Activated CD4-positive, alpha-beta T cell treated with anti-CD3 and anti-CD28 coated beads, Interleukin-2, Interleukin-6, amounts not matched to agents 100 ng/mL and 50 ng/mL, durations not matched to agents 16 hours and 8 hours (primary cell): ENCODE measurements at places on chromosomes 12 and 14.
A peak's percentile ranks its signal among the peaks of the same experiment; 100 is the strongest.

DNA sequence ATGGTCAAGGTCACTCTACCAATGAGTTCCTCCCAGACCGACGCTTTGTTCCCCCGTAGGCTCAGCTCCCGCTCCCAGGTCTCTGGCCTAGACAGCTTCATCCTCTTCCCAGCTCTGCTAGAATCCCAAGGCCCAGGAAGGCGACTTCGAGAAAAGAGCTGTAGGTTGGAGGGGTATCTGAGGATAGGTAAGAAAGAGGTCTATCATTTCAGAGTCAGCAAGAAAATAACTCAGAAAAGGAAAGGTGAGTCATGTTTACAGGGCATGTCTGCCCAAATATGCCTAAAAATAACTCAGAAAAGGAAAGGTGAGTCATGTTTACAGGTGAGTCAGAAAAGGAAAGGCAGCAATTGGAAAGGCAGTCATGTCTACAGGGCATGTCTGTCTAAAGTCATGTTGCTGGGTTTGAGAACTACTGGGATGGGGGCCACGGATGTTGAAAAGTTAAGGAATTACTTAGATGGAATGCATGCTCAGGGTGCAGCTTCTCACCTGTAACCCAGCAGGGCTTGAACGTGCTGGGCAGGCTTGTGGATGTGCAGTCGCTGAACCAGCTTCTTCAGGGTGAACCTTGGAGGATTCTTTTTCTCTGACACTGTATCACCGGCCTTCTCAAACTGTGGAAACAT is 12.2 kb downstream of the TEP1 start:
- peak; percentile 80 for DNase-seq

- DNase-seq, result no peak
Measured at GRCh38 chr14:33369972-33370371, 431.3 kb downstream of the NPAS3 start.

GRCh38 chr14:33455654-33456345 is 495.1 kb downstream of the EGLN3 start:
- DNase-seq, result no peak

DNA sequence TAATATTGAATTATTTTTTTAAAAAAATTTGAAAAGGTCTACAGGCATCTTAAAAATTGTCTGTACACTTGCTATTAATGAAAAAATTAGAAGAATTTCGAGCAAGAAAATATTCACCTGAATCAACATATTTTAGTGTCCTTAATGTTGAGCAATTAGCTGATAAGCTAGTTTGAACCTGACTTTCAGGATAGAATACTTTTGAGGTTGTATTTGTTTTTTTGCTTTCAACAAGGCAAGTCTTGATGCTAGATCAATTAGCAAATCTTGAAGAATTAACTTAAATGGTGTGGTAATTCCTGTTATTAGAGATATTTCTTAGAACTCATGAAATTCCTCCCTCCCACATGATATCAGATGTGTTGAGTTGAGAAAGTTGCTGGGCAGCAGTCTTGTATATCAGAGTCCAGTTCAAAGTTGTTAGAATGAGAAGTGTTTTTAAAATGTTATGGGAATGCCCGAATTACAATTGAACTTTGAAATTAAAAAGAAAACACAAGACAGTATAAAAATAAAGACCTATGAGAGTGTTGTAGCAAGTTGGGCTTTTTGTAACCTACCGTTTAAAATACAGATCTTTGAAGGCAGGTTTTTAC is 119.2 kb downstream of the TRMT5 start:
- DNase-seq, result no peak

GRCh38 chr14:104183796-104184195 is 45.4 kb downstream of the KIF26A start:
- no peak for DNase-seq

DNA sequence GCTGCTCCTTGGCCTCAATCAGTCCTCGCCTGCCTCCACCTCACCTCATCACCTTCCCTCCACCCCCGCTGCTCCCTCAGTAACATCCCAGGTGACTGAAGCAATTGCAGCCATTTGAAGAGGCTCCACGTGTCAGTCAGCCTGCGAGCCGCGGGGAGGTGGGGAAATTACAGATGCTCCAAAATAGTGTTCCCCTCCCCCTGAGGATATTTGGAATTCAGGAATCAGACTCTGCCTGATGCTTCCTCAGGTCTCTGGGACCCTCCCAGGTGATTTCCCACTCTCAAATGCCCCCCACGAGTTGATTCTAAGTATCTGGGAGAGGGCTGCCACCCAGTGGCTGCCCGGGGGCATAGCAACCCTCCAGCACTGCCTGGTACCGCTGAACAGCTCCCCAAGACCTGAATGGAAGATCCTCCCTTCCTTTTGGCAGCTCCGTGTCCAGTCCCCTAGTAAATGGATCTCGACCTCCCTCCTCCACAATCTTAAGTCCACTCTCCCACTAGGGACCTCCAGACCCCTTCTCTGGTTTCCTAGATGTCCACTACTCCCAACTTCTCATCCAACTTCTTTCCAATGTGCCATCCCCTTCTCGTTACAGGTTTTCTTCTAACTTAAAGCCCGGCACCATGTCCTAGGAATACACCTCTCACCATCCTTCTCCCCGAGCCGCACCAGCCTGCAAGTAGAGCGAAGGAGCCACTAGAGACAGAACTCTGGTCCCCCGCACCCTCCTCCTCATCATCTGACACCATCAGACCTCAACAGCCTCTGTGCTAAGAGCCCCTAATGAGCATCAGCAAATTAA is 1.4 kb upstream of the ASIC1 start:
- DNase-seq, result peak; percentile 73

DNA sequence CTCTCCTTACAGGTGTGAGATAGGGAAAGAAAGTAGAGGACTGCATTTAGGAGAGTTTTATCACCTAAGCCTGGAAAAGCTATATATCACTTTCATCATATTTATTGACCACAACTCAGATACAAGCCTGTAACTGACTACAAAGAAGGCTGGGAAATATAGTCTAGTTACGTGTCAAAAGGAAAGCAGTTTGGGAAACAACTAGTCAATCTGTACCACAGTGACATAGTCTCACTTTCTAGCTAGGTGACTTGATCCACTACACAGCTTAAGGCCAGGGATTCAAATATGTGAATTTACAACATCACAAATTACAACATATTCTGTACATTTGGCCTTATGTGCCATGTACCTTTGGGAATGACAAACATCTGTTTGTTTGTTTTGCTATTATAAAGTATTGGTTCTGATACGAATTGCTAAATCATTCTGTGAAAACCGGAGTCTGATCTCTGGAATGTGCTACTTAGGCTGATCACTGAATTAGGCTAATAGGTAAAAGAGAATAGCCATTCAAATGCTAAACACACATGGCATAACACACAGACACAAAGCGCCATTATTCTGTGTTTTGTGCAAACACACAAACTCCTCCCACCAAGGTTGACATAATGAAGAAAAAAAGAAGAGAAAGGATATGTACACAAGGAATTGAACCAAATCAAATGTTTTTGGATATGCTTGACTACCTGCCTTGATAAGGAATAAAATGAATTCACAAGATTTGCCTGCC is 279.8 kb downstream of the DUSP6 start:
- peak; percentile 47 for DNase-seq

- no peak for DNase-seq
Measured at GRCh38 chr12:53596920-53597363, 29.2 kb downstream of the ATF7 start.

DNA sequence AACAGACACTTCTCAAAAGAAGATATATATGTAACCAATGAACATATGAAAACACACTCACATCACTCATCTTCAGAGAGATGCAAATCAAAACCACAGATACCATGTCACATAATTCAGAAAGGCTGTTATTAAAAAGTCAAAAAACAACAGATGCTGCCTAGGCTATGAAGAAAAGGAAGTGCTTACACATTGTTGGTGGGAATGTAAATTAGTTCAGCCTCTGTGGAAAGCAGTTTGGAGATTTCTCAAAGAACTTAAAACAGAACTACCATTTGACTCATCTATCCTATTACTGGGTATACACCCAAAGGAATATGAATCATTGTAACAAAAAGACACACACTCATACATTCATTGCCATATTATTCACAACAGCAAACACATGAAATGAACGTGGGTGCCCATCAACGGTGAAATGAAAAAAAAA is 35.1 kb downstream of the EIF2S3B start:
- DNase-seq, result peak; percentile 69

DNA sequence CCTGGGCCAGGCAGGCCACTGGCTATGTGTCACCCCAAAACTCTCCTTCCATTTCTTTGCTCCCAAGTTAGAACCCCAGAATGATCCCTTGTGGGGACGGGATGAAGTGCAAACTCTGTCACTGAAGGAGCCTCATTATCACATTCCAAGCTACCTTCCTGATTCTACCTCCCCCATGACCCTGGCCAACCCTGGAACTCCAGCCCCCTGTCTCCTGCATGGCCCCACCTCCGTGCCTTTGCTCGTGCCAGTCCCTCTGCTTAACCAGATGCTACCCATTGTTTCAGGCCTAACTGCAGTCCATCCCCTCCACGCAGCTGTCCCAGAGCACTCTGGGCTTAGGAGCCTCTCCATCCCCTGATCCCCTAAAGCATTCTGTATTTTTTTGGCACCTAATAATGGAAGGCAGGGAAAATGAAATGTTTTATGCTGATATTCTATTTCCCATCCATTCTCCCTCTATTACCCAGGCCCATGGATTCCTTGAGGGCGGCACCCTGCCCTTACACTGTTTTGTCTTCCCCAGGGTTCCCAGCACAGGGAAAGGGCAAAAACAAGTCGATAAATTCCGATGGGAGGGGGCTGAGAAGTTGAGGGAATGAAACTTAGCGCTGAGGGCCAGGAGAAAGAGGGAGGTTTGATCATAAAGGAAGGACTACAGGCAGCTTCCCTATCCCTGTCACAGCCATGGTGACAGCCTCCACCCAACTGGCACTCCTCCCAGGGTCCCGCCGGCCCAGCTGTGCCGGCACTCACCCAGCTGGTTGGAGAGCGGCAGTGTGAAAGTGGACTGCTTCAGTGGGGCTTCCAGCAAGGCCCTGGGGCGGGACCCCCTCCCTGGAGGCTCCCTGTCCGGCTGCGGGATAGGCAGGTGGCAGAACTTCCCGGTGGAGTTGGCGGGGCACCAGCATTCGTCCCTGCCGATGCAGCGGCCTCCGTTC is 58.1 kb downstream of the ISCA2 start:
- DNase-seq, result no peak

GRCh38 chr14:97106609-97107008 is 309.4 kb downstream of the VRK1 start:
- DNase-seq, result no peak

- no peak for DNase-seq
Measured at GRCh38 chr12:123750159-123750656, 11.9 kb upstream of the DNAH10 start.

DNA sequence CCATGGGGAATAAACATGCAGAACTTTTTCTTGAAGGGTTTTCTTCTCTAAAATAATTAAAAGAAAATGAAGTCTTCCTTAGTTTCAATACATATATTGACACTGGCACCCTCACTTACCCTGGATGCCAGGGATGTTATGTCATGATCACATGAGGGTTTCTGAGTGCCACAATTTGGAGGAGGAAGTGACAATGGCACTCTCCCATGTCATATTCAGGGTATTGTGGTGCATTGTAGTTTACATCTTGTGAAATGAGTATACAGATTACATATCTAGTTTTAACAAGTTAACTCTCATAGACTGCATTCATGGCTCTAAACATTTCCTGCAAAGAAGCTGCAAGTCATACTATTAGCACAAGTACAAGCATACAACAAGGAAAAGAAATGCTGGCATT is 37.7 kb downstream of the CCDC177 start:
- peak; percentile 7 for DNase-seq

DNA sequence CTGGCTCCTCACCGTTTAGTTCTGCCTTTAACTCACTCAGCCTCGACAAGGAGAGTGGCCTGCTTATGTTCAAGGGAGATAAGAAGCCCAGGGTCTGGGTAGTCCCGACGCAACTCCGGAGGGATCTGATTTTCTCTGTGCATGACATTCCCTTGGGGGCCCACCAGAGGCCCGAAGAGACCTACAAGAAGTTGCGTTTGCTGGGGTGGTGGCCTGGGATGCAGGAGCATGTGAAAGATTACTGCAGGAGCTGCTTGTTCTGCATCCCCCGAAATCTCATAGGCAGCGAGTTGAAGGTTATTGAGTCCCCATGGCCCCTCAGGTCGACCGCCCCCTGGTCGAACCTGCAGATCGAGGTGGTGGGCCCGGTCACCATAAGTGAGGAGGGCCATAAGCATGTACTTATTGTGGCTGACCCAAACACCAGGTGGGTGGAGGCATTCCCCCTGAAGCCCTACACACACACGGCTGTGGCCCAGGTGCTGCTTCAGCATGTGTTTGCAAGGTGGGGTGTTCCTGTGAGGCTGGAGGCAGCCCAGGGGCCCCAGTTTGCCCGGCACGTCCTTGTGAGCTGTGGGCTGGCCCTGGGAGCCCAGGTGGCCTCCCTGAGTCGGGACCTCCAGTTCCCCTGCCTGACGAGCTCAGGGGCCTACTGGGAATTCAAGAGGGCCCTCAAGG is 13.1 kb downstream of the CBLN3 start:
- no peak for DNase-seq

DNA sequence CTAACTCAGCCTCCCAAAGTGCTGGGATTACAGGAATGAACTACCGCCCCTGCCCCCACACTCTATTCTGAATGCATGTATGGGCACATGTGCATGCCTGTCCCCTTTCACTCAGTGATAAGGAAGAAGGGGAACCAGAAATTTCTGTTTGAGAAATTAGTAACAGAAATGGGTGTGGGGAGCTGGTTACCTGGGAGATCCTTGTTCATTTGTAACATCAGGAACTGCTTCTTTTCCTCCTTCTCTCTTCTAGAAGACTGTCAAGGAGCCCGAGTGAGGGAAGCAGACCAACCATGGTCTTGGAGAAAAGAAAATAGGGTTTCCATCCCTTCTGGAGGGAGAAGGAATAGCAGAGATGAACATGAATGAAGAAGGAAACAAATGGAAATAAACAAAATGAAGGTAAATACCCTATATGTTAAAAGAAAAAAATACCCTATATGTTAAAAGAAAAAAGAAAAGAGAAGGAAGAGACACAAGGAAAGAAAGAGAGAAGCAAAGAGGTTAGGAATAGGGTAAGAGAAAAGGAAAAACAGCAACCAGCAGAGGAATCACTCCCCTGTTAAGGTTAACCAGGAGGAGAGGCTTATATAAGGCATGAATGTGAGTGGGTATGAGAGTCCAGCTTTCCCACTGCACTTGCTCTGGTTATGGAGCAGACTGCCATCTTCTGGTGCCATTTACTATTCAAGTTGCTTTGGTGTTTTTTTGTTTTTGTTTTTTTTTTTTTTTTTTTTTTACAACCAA is 3.3 kb downstream of the PPP1R3E start:
- peak; percentile 37 for DNase-seq

DNA sequence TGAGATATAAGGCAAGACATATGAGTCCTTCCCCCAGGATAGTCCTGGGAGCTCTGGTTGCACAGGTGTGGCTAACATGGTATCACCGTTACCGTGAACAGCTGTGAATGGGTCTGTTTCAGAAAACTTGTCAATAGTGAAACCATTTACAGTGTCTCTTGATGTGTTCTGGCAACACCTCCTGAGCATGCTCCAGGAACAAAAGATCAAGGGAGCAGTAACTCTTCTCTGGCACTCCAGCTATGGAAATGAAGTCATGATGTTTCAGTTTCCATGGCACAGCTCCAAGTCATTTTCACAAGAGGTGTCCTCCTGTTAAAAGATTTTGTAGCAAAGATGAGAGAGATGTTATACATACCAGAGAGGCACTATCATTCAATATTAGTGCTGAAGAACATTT is 253.7 kb downstream of the SNAPC1 start:
- DNase-seq, result no peak
